Right lung (tissue), 10 donors: ENCODE measurements at places on chromosomes 3 and 15.
A peak's percentile ranks its signal among the peaks of the same experiment; 100 is the strongest.

GRCh38 chr15:81375461-81375860, 1.4 kb upstream of the TMC3 start:
- no peak for DNase-seq

DNA sequence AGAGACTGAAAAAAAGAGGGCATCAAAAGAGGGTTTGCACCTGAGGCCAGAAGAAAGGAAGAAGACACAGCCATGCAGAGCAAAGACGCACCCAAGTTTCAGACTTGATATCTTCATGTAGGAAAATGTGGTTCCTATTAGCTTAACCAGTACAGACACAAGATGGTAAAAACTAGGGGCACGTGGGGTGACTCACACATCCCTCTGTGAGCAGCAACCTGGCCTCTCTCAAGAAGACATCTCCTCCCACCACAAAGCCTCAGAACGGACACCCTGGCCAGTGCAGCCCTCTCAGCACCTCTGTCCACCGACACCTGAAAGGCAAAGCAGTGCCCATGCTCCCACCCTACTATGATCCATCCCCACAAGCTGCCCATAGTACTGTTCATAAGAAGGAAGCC, 33.3 kb downstream of the GLB1 start:
- no peak for DNase-seq

DNA sequence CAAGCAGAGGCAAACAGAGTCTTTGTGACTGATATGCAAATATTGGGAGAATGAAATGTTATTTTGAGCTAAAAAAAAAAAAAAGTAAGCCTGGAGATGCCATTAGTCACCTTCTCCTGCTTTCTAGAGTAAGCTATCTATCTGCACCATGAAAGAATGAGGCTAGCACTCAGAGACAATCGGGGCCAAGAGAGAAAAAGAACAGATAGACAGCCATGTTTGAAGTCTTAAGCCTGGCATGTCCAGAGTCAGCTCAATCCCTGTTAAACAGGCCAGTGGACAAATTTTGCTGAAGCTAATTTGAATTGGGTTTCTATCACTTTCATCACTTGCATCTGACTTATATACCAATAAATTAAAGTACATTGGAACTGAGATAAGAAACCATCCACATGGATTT, 204.4 kb downstream of the SLC9A9 start:
- DNase-seq = no peak

- no peak for DNase-seq
These were observed 151.4 kb downstream of the CHDH start for GRCh38 chr3:53694666-53695323.

- peak; percentile 39 for DNase-seq
These were observed 106.4 kb downstream of the FBLN2 start for GRCh38 chr3:13655061-13655913.

DNA sequence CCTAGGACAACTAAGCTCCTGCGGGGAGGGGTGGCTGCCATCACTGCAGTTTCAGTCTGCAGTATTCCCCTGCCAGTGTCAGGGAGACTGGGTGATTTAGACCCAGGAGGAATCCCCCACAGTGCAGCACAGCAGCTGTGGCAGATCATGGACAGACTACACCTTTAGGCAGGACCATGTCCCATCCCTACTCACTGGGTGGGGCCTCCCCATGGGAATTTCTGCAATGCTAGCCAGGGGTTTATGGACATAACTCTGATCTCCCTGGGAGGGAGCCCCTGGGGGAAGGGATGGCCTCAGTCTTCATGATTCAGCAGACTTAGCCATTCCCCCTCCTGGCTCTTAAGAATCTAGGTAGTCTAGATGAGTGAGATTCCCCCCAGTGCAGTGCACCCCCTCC, 130.1 kb upstream of the STAC start:
- no peak for DNase-seq

DNA sequence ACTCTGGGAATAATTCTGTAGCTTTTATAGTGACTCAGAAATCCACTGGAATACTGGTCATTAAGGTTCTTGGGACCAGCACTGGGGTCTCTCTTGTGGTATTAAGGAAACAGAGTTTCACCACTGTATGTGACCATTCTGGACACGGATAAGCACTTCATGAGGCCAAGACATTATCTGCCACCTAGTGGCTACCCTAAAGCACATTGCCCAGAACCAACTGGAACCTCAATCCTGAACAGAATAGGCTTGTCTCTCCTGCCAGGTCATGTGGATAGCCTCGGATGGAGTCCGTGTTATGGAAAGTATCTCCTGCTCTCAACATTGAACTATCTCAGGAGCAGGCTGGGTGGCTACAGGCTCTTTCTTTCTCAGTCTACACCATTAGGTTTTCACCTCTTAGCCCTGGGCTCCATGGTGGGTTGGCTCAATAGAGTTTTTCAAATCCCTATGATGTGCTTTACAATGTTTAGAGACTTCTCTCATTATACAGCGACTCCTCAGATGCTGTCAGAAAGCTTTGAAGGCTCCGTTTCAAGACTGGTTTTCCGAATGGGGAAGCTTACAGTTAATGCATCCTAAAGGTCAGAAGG, 167.6 kb upstream of the ST8SIA2 start:
- DNase-seq = no peak

- DNase-seq = no peak
These were observed 297.1 kb downstream of the SATB1 start for GRCh38 chr3:18127859-18128681.

DNA sequence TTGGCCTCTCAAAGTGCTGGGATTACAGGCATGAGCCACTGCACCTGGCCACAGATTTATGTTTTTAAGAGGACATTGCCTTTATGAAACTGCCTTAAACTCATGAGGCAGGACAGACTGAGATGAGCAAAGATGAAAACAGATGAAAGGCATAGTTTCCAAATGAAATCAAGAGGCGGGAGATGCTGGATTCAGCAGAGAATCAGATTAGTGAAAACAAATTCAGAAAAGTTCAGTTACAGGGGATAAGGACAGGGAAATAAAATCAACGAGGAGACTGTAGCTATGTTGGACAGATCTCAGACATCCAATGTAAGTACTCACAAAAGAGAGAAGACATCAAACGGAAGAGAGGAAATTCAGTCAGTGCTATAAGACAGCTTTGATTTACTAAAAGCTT, 68.1 kb downstream of the ADAMTSL3 start:
- DNase-seq = no peak

DNA sequence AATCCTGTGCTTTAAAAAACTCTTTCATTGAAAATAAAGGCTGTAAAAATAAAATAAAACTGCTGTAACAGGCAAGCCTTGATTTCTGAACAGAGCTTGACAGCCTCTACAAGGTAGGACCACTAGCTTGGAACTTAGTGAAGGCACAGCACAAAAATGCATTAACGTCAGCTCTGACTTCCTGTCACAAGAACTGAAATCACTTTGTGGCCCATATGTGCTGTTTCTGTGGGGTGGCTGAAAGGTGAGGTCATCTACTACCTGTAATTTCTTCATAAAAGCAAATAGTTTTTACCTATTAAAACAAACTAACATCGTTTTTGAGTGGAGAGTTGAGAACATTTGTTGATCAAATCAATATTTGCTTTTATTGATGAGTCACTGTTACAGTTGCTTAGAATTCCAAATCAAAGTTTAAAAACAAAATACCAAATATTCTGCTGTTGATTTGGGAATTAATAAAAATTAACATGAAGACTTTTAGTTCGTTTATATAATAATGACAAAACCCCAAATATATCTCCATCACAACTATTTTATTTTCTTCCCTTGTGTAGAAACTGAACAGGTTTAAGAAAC, 1034.1 kb downstream of the MCTP2 start:
- DNase-seq = no peak

DNA sequence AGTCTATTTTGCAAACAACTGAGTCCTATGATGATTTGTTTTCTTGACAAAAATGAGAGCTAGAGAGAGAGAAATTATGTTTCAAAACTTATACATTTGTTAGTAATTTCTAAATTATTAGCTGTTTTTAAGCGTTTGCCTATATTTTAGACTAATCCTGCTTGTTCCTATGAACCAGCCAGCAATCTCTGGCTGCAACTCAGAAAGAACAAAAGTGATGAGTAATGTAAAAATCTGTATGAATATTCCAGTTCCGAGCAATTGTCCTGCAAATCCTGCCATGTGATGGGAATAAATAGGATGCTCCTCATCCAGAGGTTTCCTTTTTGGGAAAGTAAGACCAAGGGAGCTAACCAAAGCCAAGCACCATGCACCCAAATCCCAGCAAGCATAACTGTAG, 228.3 kb upstream of the GBE1 start:
- DNase-seq = no peak

DNA sequence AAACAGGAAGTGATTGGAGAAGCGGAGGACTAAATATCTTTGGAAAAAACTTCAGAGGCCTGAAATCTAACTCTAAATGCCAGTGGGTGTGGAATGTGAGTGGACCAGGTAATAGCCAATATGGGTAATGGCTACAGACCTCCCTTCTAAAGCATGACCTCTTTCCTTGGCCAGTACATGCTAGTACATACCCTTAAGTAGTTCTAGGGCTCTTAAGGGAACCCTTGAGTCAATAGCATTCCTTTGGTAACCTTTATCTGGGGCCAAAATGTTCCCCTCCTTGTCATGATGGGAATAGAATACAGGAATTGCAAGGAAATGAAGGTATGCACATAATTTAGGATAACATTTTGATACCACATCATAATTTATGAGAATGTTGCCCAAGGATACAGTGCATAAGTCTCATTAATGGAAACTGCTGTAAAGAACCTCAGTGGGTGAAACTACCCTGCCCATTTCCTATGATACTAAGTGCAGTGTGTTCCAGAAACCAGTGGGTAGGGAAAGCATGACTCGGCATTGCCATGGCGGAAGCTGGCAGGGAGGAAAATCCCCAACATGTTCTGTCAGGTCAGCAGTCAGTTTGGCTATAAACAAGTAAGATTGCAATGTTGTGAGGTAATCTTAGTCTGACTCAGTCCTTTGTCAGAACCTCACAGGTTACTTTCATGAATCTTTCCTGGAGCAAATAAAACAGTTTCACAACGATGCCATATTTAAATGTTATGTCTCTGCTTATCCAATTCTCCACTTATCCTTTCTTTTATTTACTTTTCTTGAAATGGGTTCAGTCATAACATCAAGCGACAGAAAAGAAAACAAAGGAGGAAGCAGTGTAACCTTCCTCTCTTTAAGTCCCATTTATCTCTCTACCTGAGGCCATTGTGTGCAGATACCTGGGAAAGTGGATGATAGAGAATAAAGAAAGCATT, 23.5 kb upstream of the RAP2B start:
- DNase-seq = peak; percentile 20

DNA sequence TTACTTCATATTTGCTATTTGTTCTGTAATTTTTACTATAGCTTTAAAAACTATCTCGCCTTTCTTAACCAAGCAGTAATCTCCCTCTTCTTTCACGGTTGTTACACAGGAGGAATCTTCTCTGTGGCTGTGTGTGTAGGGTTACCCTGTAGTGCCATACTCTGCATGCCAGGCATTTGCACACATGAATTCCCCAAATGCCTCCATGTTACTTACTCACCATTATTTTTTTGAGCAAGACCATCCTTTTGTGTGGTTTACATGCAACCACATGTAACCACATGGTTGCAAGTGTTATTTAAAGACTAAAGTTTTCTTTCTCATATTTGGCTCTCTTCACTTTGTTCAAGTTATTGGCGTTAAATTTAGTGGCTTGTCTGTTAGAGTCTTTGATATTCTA, 45.5 kb downstream of the HPS3 start:
- no peak for DNase-seq
